ENCODE measurements at places on chromosomes 7 and 10.
A peak's percentile ranks its signal among the peaks of the same experiment; 100 is the strongest.

DNA sequence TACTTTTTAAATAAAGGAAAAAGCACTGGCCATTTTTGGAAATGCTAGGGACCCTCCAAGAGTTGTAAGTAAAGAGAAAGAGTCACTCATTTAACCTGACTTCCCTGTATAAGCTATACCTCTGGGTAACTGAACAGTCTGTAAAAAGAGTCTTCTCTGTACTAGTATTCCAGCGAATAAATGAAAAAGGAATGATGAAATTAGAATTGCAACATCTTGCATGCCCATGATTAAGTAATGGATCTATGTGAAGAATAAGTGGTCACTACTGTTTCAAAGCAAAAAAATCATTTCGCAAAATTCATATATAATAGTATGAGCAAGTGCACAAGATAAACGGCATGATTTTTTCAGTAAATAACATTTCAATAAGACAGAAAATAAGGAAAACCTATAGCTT is 116.8 kb downstream of the ZFAND4 start:
- DNase-seq = no peak

DNA sequence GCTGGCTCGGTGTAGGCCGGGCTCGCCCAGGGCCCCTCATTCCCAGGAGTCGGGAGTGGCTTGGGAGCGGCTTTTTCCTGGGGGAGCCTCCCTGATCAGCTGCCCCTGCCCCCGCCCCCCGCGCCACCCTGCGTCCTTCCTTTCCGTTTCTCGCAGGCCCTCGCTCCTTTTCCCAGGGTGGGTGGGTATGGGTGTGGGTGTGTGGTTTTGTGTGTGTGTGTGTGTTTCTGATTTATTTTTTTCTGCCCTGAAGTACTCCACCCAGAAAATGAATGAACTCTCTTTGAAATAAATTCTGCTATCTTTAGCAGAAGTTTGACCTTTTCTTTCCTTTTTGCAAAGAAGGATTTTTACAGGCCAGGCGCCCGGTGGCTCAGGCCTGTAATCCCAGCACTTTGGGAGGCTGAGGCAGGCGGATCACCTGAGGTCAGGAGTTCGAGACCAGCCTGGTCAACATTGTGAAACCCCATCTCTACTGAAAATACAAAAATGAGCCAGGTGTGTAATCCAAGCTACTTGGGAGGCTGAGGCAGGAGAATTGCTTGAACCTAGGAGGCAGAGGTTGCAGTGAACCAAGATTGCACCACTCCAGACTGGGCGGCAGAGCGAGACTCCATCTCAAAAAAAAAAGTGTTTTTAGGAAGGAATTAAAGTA is 30.0 kb upstream of the AP5Z1 start:
- DNase-seq = no peak

- DNase-seq = no peak
Observed at GRCh38 chr10:116907245-116907987, 58.1 kb downstream of the ENO4 start.

DNA sequence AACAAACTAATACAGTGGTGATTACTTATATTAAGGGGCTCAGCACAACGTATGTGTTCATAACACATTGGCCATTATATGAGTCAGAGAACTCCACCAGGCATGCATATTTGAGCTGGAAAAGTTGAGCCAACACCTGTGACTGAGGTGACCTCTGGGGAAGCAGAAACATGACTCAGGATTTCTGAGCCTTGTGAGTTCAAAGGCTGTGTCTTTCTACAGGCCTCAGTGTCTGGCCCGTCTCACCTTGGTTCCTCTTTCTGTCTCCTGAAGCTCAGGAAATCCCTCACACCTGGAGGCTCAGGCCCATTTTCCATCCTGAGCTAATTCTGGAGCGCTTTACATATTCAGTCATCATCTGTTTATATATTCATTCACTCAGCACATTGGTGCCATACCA is 230.9 kb upstream of the AGK start:
- no peak for DNase-seq

DNA sequence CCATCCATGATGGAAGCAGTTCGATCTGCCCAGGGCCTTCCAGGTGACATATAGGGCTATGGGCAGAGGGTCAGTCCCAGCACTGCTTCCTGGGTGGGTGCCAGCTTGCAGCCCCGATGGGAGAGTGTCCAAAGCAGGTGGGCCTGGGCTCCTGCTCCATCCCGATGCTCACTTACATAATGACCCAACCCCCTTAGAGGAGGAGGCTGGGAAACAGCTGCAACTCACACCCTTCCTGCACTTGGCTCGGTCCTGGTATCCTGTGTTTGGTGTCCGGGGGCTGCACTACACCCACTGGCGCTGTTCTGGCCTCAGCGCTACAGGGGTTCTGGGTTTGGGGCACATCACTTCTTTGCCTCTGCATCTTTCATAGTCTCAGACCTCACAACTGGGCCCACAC is 58.5 kb downstream of the PKD1L1 start:
- DNase-seq = no peak

- no peak for DNase-seq
Observed at GRCh38 chr10:11335167-11335652, 276.2 kb downstream of the USP6NL start.

DNA sequence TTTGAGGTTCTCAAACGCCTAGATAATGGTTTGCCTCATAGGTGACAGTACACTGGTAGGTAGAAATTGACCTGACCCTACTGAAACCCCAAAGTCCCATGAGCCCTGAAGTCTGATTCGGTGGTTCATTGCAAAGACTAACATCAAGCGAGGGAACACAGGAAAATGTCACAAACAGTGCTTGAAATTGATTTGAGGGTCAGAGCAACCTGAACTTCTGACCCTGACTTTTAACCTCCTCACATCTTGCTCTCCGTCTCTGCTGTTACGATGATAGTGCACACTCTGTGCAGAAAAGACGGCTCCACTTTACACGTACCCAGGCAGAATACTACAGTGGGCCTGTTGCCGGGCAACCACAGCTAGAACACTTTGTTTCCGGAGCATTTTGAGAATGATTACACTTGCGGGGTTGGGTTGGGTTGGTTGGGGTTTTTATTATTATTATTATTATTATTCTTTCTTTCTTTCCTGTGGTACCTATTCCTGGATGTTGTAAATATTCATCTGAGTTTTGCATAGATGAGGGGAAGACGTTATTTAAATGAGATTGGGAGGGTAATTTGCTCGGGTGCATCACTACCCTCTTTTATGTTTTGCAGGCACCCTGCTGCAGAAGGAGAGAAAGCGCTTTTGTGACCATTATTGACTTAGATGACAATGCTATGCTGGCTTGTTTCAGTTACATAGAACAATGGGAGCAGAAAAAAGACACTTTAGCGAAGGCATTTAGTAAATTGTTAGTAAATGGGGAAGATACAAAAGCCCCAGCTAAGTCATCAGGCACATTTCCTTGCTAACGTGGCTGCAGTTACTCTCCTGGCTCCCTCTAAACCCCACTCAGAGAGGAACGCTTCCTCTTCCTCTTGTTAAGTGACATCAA is 438.1 kb upstream of the NRP1 start:
- peak; percentile 37 for DNase-seq

GRCh38 chr7:47690902-47691558 is 109.1 kb upstream of the TNS3 start:
- no peak for DNase-seq

All from NCI-H69 (cell line).